ENCODE measurements at places on chromosomes 6 and 20.
A peak's percentile ranks its signal among the peaks of the same experiment; 100 is the strongest.

- DNase-seq, result no peak
Observed at GRCh38 chr6:148383658-148384368, 41.2 kb downstream of the SASH1 start.

DNA sequence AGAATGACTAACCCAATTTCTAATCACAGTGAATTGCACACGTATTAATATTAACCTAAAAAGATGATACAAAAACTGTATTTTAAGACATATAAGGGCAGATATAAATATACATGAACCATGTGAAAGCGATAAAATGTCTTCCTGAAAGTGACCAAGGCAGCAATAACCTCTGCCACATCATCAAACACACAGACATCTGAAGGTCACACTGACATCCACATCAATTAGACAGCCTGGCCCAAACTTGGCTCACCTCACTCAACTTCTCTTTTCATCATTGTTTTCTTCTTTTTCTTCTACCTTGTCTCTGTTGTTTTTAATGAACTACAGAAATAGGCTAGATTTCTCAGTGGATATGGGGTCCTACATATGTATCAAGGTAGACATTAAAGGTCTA lies 128.5 kb downstream of the TRDN start:
- no peak for DNase-seq

DNA sequence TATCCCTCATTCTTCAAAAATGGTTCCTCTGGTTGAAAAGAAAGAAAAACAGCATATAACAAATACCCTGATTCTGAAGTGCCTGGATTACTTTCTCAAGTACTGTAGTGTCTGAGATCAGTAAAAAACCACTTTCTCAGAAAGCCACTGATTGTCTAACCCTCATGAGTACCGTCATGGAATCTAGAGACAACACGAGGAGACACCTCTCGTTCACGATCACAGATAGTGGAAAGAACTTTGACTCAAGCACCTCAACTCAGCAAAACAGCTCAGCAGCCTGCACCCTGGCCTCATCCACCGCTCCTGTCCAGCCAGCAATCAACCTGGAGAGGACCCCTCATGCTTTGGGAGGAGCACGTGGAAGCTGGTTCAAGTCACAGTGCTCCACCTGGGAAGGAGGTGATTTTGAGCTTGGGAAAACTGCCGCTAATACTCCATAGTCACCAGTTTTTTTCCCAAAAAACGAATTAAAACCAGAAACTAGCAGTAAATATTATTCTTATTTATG lies 1.0 kb downstream of the SCML4 start:
- DNase-seq, result peak; percentile 67

DNA sequence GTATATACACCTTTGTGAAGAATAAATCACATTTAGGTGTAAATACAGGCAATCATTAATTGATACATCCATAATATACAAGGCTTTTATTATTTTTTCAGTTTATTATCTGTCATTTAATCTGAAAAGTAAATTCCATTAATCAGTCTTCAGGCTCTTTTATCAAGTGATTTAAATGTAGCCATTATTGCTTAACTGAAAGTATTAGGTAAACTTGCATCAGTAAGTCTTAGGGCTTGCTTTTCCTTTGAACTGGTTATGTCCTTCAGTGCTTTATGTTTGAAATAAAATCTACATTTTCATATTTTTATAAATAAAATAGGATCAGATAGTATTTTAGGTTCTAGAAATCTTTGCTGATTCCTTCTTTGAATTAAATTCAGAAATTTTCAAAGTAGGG lies 4.1 kb downstream of the TPBG start:
- no peak for DNase-seq

GRCh38 chr6:125577124-125577662 lies 172.2 kb upstream of the HEY2 start:
- no peak for DNase-seq

- no peak for DNase-seq
Observed at GRCh38 chr6:98747960-98748359, 86.4 kb upstream of the POU3F2 start.

DNA sequence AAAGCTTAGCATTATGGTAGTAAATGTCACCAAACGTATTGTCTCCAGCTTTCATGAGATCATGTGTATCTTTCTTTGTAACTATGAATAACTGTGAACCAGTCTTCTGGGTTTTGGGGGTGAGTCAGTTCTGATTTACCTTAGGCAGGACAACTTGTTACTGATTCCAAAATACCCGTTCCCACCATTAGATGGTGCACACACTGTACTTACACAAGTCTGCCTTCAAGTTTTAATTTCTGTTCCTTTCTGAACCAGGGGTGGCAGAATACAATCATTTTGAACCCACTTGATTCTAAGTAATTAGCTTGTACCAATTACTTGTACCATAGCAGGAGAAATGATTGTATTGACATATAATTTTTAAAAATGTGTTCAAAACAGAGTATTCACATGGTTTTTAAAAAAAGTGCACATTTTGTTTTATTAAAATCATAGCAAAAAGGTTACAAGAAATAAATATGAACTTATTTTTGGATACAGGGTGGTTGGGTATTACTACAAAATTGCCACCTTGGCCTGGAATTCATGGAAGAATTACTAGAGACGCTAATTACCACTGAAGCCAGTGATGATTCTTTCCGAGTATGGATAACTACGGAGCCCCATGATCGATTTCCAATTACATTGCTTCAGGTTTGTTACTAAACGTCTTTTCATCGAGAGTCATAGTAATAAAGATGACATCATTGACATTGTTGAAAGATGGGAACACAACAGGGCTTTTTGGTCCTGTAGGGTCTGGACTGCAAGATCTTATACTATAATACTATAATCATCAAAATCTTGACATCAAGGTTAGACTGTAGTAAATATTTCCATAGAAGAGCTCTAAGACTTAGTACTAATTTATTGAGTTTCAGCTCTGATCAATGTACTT lies 75.2 kb upstream of the GLP1R start:
- peak; percentile 60 for DNase-seq

GRCh38 chr6:137866200-137866913 lies 702 bp upstream of the TNFAIP3 start:
- DNase-seq, result peak; percentile 49

- DNase-seq, result peak; percentile 58
Observed at GRCh38 chr20:60137657-60138245, 179.5 kb downstream of the CDH26 start.

DNA sequence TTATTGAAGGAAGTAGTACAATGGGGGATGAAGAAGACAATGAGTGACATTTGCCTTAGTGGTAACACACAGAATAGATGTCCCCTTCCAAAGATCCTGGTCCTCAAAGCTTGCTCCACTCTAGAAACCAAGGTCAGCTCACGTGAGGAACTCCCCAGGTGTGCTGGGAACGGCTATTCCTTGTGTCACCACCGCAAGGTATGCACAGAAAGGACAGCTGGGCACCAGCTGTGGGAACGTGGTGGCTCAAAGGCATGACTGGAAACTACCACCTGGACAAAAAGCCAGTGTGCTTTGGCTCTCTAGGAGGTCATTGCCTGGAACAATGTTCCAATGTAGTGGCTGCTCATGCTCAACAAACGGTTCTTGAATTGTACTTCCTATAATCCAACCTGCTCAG lies 94.0 kb downstream of the SLC22A3 start:
- no peak for DNase-seq

DNA sequence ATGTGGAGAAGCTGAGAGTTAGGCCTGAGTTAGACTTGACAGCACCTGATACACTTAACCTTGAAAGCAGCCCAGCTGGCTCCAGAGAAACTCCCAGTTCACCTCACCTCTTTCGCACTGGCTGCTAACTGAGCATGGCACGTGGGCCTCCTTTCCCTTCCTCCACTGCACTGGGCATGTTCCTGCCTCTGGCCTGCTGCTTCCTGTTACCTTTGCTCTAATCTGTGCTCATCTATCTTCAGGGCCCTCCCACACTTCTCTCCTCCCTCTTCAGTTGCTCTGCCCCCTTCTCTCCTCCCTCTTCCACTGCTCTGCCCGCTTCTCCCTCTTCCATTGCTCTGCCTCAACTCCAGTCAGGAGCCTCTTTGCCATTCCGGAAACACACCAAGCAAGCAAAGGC lies 13.7 kb upstream of the UBE2V1 start:
- no peak for DNase-seq

DNA sequence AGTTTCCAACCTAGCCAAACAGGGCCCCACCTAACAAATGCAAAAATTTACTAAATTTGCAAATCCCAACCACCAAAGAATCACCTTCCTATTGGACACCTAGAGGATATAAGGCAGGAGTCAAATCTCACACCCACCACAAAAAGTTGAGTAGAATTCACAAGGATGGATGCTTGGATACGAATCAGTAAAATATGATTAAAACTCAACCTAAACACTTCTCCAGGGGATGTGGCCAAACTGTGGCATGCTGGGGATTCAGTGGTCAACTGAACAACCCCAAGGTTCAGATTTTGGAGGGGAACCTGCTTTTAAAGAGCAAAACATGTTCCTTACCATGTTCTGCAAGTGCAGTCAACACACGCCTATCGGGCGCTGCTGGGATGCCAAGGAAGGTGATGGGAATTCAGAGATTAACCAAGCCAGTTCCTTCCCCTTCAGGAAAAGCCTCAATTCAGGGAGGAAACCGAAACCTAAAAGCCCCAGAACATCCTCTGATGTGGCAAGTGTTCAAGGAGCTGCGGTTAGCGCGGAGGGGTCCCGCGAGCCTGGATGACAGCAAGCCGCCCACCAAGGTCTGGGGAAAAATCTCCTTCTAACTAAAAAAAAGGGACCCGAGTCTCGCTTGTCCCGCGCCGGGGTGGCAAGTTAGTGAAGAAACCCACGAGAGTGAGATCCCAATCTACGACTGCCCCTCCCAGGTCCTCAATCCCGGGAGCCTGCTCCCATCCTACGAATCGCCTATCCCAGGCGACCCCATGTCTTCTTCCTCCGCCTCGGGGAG lies 902 bp downstream of the SAMHD1 start:
- peak; percentile 41 for DNase-seq

DNA sequence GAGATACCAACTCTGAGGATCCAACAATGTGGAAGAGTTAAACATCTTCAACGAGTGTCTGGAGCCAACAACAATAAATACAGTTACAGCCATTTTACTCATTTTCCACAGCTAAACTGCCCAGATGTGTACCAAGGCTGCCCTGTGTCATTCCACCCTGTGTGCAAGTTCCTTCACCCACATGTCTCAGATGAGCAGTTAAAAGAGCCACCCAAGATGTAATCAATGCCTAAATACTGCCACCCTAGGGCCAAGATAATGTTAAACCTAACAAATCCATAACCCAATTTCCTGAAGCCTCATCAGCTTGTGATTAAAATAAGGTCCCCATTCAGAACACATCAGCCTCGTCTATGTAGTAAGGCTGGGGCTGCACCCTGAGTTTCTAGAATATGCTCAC lies 59.9 kb downstream of the GMDS start:
- no peak for DNase-seq

DNA sequence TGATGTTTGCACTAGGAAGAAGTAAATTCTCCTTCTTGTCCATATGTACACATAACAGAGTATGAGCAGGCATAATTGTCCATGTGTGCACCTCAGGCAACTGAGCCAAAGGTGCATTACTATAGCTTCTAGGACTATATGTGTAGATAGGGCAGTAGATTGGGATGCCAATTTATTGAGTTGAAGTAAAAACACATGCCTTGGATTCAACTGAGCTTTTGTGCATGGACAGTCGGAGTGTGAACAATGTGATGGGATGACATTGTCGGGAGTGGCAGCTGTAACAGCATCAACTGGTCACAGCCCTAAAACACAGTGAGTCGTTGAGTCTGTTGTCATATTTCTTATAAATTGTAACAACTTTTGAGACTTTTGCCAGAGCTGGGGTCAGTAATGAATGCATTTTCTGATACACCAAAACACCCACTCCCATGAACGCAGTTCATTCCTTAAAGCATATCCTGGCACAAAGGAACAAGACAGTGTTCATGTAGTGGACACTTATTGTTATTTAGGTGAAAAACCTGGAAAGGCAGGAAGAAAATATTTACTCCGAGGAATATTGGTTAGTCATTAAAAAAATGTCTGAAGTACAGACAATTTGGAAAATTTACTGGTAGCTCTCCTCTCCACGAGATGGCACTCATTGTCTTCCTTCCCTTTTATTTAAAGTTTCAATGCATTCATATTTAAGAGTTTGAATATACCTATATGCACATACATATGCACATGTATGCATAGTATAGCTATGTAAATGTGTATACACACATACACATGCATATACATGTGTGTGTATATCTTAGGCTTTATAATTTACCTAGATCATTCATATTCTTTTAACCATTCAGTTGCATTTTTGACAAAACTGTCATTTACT lies 302.0 kb upstream of the STXBP5 start:
- DNase-seq, result no peak

DNA sequence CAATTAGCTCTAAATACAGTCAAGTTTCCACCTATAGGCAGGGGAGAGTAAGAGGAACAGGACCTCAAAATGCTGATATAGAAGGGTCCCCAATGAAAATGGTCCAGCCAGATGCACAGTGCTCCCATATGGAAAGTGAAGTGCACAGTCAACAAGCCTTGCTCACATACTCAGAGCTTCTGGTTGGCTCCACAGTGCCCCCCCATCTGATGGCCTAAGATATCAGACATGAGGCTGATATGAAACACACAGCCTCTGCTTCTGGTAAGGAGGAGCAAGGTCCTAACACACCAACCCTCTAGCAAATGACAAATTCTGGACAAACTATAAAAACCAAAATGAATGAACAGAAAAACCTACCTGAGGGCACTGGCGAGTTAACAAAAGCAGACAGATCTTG lies 111.4 kb upstream of the EMILIN3 start:
- no peak for DNase-seq

- no peak for DNase-seq
Observed at GRCh38 chr6:145602726-145603326, 132.5 kb downstream of the EPM2A start.

GRCh38 chr20:56956534-56956933 lies 309.9 kb downstream of the BMP7 start:
- DNase-seq, result no peak

DNA sequence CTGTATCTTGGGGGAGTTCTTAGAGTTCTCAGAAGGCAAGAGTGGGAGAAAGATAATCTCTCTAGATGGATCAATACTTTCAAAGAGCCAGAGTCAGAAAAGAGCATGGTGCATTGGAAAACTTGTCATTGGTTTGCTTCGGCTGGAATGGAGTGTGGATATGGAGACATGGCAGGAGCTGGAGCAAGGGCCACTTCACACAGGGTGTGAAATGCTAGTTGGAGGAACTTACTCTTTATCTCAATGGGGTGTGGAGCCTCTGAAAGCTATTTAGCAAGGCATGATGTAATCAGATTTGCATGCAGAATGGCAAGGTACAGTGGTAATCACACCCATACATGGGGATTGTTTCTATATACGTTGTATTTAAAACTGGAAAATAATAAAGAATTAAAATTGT lies 31.5 kb upstream of the PAQR8 start:
- no peak for DNase-seq

DNA sequence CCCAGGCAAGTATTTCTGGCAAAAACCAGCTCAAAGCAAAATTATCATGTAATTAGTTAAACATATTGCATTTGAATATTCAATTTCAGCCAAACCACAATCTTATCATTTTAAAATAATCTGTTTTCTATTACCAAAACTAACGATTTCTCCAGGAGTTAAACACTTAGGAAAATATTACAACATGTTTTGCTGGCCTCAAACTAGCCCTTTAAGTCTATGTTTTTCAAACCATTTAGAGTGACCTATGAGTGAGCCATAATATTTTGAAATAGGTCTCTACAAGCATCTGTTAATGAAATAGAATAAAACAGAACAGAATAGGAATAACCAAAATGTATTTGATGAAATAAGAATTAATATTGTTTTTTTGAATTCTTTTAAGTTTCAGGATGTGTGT lies 370.9 kb downstream of the COL12A1 start:
- no peak for DNase-seq
